ENCODE measurements at places on chromosomes 5 and 9.

DNA sequence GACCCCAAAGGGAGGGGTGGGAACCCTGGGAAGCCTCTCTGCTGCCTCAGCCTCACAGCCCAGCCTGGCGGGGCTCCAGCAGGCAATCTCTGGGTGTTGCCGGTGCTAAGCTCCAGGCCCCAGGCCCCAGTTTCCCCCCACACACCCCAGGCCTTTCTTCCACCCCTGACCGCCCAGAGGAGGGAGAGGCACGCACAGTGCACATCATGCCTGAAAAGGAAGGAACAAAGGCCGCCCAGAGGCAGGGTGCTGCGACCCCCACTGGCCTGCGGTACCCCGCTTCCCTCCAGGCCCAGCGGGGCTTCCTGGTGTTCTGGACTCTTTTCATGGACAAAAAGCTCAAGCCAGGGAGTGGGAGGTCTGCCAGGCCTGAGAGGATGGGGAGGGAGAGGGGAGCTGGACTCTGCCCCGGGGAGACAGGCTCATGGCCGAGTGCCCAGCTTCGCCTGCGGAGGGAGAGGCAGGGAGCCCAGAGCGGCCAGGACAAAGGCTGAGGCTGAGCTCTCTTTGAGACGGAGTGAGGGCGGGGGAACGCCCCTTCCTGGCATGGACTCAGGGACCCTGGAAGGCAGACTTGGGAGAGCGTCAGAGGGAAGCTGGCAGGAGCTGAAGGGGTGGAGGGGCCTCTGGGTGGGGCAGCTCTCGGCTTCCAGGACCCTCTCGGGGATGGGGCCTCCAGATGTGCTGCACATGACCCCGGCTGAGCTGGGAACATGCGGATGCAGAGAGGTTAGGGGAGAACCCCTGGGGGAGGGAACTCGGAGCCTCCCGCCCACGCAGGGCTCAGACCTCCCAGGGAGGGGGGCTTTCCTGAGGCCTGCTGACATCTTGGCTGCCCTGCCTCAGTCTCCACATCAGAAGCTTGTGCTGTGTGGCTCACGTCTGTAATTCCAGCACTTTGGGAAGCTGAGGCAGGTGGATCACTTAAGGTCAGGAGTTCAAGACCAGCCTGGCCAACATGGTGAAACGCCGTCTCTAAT is 1.8 kb upstream of the ENTPD2 start:
- DNase-seq: no peak

- DNase-seq: no peak
Measured at GRCh38 chr5:56088431-56088949, 93.7 kb upstream of the IL6ST start.

- no peak for DNase-seq
Measured at GRCh38 chr5:851553-851952, 767 bp upstream of the ZDHHC11 start.

- DNase-seq: no peak
Measured at GRCh38 chr5:125283372-125283771, 536.9 kb upstream of the ZNF608 start.

DNA sequence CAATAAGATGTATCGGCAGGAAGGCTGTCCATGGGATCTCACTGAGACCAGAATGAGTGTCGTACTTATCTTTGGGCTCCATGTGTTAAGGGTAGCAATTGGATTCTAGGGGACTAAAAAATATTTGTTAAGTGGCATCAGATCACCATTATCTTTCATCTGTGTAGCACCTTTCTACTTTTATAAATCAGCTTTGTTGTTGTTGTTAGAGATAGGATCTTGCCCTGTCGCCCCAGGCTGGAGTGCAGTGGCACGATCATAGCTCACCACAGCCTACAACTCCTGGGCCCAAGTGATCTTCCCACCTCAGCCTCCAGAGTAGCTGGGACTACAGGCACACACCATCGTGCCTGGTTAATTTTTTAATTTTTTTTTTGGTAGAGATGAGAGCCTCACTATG is 220.5 kb downstream of the SMARCA2 start:
- DNase-seq: no peak

- DNase-seq: no peak
Measured at GRCh38 chr5:93578813-93579691, 2.0 kb downstream of the NR2F1-AS1 start.

DNA sequence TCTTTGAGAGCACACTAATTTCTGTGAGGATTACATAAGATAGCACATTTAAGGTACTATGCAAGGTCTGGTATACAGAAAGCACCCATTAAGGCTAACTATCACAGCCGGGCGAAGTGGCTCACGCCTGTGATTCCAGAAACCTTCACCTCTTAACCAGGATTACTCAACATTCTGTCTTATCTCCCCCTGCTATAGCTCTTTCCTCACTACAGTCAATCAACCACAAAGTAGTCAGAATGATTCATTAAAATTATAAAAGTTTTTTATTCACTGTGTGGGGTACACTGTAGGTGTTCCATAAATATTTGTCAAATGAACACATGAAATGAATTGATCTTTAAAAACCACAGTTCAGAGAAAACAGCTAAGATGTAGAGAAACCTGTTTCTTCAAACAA is 48.7 kb downstream of the CHD1 start:
- no peak for DNase-seq

DNA sequence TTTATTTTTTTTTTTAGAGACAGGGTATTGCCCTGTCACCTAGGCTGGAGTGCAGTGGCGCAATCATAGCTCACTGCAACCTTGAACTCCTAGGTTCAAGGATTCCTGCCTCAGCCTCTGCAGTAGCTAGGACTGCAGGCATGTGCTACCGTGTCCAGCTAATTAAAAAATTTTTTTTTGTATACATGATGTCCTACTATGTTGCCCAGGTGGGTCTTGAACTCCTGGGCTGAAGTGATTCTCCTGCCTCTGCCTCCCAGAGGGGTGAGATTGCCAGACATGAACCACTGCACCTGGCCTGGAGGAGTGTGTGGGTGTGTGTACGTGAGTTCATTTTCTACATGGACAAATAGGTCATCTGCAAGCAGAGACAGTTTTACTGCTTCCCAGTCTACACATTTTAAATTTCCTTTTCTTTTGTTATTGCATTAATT is 33.8 kb downstream of the JMY start:
- DNase-seq: no peak

- no peak for DNase-seq
Measured at GRCh38 chr9:85421641-85422040, 320.1 kb downstream of the AGTPBP1 start.

DNA sequence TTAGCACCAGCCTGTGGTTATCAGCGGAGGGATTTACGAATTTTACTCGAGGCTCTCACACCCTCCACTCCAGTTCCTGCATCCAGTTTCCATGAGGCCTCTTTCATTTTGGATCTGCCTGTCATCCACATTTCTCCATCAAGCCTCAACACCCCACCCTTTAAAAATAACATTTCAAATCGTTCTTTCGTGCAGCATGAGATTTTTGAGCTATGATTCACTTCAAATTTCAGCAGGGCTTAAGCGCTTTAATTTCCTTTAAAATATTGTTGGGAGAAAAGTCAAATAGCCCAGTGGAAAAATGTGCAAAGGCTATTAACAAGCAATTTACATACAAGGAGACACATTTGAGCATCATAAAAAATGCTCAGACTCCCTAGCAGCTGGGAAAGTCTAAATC is 103.2 kb downstream of the MSX2 start:
- no peak for DNase-seq

DNA sequence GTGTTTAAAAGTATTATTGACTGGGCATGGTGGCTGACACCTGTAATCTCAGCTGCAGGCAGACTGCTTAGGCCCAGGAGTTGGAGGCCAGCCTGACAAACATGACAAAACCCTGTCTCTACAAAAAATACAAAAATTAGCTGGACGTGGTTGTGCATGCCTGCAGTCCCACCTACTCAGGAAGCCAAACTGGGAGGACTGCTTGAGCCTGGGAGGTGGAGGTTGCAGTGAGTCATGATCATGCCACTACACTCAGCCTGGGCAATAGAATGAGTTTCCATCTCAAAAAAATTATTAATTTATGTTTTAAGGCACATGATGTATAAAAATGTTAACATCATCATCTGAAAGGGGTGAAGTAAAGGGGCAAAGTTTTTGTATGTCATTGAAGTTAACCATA is 49.7 kb upstream of the FNIP1 start:
- DNase-seq: no peak

GRCh38 chr9:134034215-134035040 is 9.1 kb downstream of the BRD3OS start:
- DNase-seq: no peak

DNA sequence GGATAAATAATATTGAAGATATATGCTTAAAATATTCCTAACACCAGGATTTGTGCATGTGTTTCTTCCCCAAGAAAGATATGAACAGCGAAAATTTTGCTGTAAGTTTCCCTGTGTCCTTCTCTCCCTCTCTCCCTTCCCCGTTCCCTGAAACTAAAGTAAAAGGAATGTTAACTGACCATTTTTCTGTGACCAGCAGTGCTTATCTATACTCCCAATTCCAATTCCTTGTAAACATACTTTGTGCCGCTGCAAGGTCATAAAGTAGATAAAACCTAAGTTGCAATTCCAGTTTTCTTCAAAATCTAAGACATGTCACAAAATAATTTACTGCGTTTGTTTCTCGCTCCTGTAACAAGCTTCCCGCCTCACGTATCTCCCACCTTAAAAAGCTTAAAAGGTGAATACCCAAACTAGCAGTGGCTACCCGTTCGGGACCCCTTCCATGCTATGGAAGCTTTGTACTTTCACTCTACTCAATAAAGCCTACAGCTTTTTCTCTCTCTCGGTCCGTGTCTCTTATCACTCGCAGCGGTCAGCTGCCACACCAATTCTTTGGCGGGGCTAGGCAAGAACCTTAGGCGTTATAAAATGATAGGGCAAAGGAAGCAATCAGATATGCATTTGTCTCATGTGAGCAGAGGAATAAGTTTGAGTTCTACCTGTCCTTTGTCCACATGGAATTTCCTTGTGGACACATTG is 1798.0 kb downstream of the EFNA5 start:
- no peak for DNase-seq

DNA sequence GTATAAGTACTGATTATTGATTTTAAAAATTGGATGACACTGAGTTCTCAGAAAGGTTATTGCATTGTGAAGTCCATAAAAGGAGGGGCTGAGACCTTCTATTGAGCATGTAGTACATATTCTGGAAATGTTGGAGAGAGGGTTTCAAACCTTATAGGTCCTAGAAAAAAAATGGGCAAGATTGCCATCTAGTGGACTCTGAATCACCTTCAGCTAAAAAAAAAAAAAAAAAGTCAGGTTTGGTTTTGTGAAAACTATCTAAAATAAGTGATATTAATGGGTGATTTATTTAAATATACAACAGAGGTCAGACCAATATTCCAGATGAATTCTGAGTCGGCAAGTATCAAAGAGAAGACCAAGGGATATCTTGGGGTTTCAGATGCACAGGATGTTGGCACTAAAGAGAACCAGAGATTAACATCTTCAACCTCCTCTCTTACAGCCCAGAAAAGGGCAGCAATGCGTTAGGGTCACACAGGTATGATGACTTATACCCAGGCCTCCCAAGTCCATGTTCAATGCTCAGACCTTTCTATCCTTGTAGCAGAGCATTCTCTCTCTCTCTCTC is 109.8 kb upstream of the NMUR2 start:
- peak; percentile 28 for DNase-seq

DNA sequence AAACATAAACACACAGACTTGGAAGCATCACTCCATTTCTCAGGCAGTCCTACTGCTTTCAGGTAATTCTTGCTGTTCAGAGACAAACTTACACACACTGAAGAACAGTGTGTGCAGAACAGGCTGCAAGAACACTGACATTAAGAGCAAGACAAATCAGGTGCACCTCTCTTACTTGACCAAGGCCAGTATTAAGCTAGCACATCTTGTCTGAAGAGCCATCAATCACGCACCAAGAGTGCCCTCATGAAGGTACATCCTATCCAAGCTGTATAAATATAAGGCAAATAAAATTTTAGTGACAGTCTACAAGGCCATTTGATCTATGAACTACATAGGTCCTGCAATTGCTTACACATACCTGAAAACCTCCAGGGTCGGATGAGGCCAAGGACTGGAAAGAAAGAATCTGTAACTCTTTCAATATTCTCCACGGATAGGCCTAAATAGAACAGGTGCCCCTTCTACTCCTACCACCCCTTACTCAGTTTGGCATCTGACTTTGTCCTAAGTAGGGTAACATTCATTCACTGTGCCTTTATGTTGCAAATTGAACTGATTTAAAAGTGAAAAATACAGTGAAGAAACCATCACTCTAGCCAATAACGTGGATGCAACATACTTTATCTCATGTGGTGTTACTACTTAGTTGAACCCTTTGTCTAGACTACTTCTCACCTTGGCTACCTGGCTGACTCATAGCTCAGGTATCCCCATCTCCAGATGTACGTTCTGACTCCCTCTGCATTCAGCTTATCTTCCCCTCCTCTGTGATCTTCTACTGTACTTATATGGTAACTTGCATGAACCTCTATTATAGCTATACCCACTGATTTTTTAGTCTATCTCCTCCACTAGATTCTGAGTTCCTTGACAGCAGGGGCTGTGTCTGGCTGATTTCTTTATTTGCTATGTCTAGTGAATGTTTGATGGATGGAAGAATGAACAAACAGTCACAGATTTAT is 256.3 kb downstream of the KIAA0825 start:
- DNase-seq: no peak

GRCh38 chr5:90902651-90903386 is 344.2 kb downstream of the ADGRV1 start:
- DNase-seq: no peak

- no peak for DNase-seq
Measured at GRCh38 chr5:172450861-172451695, 3.2 kb downstream of the SH3PXD2B start.

DNA sequence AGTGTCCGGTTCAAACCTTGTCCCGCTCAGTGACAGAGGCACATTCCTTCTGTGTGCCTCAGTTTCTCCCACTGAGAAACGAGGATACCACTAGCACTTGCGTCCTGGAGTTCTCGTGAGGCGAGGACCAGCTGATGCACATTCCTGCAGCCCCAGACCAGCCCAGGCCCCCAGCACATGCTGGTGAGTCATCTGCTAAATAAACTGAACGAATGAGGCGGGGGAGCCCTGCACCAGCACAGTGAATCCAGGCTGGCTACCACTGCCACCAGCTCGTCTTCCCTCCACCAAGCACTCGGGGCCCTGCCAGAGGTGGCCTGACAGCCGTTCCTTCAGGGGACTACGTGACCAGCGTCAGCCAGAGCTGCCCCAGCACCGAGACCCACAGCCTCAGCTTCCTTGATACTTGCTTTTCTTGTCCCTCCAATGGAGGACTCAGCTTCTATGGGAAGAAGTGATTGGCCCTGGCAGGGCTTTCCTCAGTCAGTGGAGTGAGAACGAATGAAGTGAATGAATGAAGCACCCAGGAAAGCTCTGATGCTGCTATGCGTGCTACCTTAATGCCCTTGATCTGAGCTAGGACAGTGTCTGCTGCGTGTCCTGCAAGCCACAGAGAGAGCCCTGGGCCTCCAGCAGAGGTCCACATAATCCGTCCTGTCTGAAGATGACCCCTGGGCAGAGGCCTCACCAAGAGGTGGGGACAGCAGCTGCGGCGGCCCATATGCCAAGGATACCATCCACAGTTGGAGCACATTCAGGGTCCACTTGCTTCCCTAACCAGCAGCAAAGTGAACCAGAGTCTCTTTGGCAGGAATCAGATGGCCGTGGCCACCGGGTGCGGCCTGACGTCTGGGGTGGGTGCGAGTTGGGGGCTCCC is 13.5 kb upstream of the BARX1 start:
- DNase-seq: no peak

- DNase-seq: no peak
Measured at GRCh38 chr5:124605541-124605940, 140.9 kb downstream of the ZNF608 start.

All from MV-4-11 (cell line).